ENCODE measurements at places on chromosomes 12 and 14. TPM values are rescaled to one million over a fixed set of nuclear protein-coding genes. Genes with fewer than 3 reads are reported as not detected.

Gene RHEBL1
- total RNA-seq: 2.1 TPM

Gene TAS2R8
- not detected for total RNA-seq

Gene NFATC4
- total RNA-seq: 11.2 TPM

Gene AMN
- 22.1 TPM for total RNA-seq

Gene TRMT61A
- 15.1 TPM for total RNA-seq

Gene KRT6C
- total RNA-seq: not detected

Gene VTI1B
- total RNA-seq: 48.3 TPM

Gene PTCSC3
- total RNA-seq: not detected

Gene KRT78
- total RNA-seq: 172 TPM

Gene ACSM4
- not detected for total RNA-seq

Gene OVCH1
- not detected for total RNA-seq

Gene CAMKK2
- 24.0 TPM for total RNA-seq

Gene GLI1
- total RNA-seq: 3.2 TPM

Gene BRI3BP
- total RNA-seq: 19.2 TPM
